ENCODE measurements at places on chromosomes 7 and 10. TPM values are rescaled to one million over a fixed set of nuclear protein-coding genes. Genes with fewer than 3 reads are reported as not detected.

AKR1C8 gene
- total RNA-seq: 8.5 TPM

CLCN1 gene
- not detected for total RNA-seq

EGR2 gene
- 2.2 TPM for total RNA-seq

HECW1 gene
- not detected for total RNA-seq

FOXI2 gene
- total RNA-seq: not detected

PNLIPRP2 gene
- not detected for total RNA-seq

ANXA8L1 gene
- not detected for total RNA-seq

- no peak for DNase-seq
These were observed 194.1 kb downstream of the SKAP2 start for GRCh38 chr7:26670290-26670689.

DNA sequence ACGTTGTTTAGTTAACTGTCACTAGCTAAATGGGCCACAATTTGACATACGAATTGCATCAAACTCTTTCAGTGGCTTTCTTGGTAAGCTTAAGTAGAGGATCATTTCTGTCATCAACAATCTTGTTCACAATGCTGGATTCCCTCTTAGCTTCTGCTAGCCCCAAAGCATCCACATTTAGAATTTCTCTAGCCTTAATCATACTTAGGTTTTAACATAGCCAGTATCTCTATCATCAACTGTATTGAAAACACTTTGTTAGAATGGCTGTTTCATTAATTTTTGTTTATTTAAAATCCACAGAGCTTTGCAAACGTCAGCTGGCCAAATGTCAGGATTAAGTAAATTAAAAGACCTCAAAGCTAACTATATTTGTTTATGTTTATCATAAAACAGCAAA is 41.1 kb downstream of the ABRAXAS2 start:
- DNase-seq: no peak

- no peak for DNase-seq
These were observed 441.9 kb downstream of the PARD3 start for GRCh38 chr10:34373211-34373610.

DNA sequence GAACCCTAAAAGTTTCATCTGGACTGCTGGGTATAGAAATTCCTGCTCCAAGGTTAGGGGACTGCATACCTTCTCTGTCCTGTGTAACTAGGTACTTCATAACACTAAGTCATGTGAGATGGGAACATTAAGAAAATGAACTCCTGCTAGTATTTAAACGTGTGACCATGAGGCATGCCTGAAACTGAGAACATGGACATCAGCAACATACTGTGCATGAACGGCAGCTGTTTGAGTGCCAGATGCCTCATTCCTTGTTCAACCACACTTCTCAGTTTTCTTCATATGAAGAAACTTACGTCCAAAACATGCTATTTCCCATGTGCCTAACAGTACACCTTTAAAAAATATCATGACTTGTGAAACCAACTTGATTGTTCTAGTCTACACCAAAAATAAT is 88.5 kb downstream of the CREM start:
- DNase-seq: no peak

- no peak for DNase-seq
These were observed 256.9 kb downstream of the MDFIC start for GRCh38 chr7:115178835-115179234.

GRCh38 chr7:128710481-128710880 is 28.7 kb upstream of the CALU start:
- no peak for DNase-seq

DNA sequence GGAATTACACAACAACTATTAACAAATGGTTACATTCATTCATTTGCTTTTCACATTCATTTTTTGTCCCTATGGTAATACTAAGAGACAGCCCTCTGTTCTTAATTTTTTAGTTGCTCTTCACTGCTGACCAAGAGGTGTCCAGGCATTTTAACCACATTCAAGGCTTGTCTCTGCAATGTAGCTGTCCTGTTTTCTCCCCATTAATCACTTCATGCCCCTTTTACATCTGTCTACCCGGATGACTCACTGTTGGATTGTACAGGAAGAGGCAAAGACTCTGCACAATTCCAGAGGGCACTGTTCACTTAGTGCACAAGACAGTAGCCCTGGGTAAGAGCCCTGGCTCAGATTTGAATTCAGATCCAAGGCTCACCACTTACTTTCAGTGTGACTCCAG is 168.5 kb downstream of the NOC3L start:
- no peak for DNase-seq

GRCh38 chr10:123997013-123997412 is 96.4 kb downstream of the CHST15 start:
- no peak for DNase-seq

DNA sequence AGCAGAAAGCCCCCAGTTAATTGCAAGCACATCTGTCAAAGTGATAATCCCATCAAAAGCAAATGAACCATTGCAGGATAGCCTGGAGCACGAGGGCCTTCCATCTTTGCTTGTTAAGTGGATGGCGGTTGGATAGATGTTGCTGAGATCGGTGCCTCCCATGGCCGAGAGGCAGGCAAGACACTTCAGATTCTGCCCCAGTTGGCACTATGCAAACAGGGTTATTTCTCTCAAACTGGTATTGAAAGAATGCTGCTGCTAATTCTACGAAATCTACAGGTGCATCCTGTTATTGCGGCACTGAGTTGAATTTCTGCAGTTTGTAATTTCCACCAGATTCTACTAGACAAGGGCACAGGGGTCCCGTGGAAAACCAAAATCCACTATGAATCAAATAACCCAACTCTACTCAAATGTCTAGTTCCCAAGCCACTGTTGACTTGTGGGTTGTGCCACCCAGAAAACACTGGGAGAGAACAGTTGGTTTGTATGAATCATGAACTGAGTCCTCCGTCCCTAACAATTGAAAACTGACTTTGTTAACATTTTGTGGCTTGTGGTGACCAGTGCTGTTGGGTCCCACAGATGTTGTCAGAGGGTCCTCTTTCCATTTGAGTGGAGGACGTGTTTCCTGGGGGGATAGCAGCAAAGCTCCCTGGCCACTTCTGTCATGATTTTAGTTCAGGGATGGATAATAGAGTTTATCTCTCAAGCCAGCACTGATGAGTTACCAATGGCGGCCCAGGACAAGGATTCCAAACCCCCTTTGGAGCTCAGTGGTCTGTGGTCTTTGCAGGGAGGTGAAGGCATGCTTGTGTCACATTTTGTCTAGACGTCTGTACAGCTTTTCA is 7.1 kb upstream of the IL2RA start:
- peak; percentile 31 for DNase-seq

DNA sequence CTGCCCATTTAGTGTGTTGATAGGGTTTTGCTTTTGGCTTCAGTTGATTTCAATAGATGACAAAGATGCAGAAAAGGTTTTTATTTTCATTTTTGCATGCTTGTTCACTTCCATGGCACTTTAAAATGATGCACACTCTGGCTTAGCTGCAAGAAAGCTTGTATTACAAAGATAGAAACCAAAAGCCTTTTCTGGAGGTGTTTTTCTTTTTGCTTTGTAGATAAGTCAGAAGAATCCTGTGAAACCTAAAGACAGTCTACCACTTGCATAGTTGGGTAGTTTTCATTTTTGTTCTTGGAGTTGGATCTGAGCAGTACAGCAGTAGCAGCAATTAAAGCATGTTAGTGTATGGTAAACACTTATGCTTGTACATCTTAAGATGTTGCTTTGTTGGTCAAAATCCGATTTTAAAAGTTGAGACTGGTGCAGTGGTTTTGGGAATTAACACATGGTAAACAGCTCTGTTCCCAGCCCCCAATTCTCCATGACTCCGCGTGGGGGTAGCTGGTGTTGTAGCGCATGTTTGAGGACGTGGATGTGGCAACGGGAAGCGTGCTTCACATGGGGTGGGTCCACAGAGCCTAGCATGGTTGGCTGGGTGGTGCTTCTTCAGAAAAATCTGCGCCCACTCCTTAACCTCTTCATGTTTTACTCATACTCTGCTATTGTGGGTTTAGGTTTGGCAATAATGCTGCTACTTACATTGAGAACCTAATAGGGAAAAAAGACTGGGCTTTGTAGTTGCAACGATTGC is 19.8 kb downstream of the CCNY start:
- DNase-seq: no peak

DNA sequence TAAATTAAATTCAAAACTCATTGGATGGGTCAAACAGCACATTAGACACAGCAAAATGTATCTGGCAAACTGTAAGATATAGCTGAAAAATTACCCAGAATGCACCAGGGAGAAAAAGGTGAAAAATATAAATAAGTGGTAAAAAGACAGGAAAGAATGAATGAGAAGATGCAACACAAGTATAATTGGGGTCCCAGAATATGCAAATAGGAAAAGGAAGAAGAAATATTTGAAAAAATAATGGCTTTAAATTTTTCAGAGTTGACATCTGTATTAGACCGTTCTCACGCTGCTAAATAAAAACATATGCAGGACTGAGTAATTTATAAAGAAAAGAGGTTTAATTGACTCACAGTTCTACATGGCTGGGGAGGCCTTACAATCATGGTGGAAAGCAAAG is 167.7 kb upstream of the PLXNA4 start:
- DNase-seq: no peak

- no peak for DNase-seq
These were observed 9.5 kb upstream of the BLNK start for GRCh38 chr10:96280859-96281258.

- no peak for DNase-seq
These were observed 16.1 kb upstream of the MEST start for GRCh38 chr7:130475776-130476175.

GRCh38 chr7:44980393-44981034 is 1.7 kb upstream of the MYO1G start:
- peak; percentile 51 for DNase-seq

GRCh38 chr7:5500056-5500776 is 76.6 kb upstream of the TNRC18 start:
- no peak for DNase-seq

- DNase-seq: no peak
These were observed 88.3 kb upstream of the MXI1 start for GRCh38 chr10:110118891-110119621.

DNA sequence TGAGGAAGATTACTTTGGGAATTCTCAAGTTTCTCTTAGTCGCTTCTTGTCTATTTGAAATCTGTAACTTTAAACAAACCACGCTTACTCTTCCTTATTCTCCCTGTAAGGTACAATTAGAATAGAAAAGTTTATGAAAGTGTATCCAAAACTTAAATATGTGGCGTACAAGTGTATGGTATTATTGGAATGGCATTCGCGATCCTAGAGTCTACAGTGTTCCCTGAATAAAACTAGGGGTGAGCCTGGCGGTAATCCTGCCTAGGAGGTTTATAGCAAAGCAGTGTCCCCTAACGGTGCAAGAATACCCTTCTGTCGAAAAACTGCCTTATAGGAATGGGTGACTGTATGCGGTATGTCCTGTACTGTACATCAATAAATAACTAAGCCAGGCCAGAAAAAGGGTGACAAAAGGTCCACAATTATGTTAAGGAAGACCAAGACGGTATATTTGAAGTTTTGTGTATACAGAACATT is 1.2 kb downstream of the TASOR2 start:
- DNase-seq: no peak

- no peak for DNase-seq
These were observed 387.2 kb downstream of the PARD3 start for GRCh38 chr10:34427911-34428216.

DNA sequence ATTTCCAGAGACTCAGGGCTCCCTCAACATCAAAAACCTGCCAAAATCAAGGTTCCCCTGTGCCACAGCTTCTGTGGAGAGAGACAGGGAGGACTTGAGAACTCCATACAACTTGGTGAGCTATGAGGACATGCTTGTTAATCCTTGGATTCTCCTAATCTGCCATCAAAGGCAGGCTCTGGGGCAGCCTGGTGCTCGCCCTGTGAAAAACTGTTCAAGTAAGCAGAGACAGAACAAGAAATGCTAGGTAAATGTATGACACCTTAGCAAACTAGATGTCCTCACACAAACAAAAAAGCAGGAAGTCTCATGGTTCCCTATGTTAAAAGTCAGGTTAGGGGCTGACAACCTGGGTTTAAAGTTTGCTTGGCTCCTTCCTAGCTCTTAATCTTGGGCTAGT is 73.6 kb downstream of the ANK3 start:
- DNase-seq: no peak

DNA sequence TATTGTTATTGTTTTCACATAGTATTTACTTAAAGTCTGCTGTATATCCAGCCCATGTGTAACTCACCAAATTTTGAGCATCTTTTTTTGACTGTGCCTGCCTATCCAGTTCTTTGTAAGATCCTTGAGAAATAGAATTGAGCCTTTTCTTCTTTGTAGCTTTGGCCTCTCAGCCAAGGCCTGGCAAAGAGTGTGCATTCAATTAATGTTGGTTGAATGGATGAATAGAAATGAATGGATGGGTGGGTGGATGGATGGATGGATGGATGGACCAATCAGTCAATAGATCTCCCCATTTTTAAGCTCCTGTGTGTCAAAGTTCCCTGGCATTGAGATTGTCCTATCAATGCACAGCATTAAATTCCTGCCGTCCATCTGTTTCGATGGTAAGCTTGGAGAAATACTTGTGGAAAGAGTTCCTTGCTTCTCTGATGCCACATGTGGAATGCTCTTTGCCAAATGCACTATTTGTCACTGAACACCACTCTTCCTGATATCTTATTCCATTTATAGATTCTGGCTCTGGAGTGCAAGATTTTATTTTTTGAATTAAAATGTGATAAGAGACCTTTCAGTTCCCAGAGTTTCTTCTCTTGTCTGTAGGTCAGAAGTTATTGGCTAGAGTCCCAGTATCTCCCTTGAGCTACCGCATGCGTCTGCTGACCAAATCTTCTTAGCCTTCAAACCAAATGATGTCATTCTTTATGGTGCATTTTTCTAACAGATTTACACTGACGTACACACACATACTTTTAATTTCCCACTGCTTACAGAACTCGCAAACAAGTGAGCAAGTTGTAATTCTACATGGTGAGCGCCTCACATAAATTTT is 20.7 kb upstream of the ADRB1 start:
- no peak for DNase-seq

- no peak for DNase-seq
These were observed 60.2 kb upstream of the MKRN1 start for GRCh38 chr7:140539461-140539860.

- peak; percentile 34 for DNase-seq
These were observed 118.7 kb downstream of the RALA start for GRCh38 chr7:39741942-39742623.

DNA sequence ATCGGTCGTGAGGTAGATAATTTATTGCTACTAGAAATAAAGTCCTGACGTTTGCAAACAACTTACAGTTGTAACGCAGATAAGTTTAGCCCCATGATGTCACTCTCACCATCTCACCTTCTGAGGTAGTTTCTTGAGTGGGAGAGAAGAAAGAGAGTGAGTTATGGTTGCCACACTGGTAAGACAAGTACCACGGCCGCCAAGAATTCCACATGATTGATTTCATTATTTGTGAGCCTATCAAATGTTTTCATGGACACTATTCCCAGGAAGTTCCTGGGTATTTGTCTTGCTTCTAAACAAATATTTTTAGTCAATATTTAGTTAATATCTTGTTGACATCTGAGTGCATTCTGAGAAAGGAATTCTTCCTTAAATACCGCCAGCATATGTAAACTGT is 339.4 kb upstream of the KIAA1217 start:
- no peak for DNase-seq

GRCh38 chr7:28940741-28941384 is 17.3 kb downstream of the TRIL start:
- no peak for DNase-seq

GRCh38 chr7:141619745-141620144 is 68.5 kb downstream of the AGK start:
- DNase-seq: no peak

- DNase-seq: no peak
These were observed 118.6 kb upstream of the CARD11 start for GRCh38 chr7:3162289-3162688.

GRCh38 chr7:143222782-143223181 is 945 bp downstream of the TAS2R40 start:
- DNase-seq: no peak

GRCh38 chr7:134084488-134085144 is 42.5 kb upstream of the LRGUK start:
- no peak for DNase-seq
